ENCODE measurements at places on chromosomes 6 and 20.
A peak's percentile ranks its signal among the peaks of the same experiment; 100 is the strongest.

DNA sequence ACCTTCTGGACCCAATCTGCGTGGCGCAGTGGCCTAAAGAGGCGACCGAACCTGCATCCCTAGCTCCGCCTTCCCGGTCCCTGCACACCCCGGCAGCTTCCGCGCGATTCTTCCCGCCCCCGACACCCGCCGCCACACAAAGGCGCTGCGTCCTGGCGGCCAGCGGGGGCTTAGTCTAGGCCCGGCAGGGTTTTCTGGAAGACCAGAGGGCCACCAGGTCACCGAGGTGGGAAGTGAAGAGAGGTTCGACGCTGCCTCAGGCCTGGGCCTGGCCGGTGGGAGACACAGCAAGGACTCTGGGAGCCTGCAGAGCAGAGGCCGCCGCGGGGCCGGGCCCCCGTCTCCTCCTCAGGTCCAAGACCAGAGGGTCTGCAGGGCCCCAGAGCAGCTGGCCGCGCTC, 154.9 kb downstream of the OR2B2 start:
- DNase-seq, result no peak

DNA sequence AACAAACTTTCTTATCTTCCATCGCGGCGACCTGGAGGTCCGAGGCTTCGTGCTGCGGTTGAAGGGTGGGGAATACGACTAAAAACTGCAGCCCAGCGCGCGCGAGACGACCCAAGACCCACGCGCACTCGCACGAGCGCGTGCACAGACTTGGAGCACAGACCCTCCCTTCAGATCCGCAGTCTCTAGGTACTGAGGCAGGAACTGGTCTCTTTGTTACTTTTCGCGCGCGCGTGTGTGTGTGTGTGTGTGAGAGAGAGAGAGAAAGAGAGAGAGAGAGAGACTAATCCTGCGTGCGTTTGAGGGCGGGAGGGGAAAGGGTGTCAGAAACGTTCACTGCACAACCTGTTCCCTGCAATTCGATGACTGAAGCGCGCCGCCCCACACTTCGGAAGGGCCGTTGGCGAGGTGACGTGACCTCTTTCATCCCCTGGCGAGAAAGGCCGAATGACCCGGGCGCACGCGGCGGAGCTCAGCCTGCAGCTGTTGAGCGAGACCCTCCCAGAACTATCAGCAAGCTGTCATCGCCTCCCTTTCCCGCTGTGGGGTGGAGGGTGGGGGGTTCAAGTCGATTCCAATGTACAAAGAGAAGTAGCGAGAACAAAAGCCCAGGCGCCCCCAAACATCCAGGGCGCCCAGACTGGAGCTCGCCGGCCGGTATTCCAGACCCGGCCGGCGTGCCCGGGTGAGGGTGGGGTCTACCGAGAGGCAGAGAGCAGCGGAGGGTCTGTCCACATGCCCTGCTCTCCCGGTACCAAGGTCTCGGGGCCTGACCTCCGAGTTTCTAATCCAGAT, 1.5 kb upstream of the TUBB2B start:
- no peak for DNase-seq

GRCh38 chr20:50318710-50319109, 128.1 kb downstream of the CEBPB start:
- DNase-seq, result no peak

GRCh38 chr6:39357998-39358686, 35.6 kb upstream of the KCNK16 start:
- no peak for DNase-seq

DNA sequence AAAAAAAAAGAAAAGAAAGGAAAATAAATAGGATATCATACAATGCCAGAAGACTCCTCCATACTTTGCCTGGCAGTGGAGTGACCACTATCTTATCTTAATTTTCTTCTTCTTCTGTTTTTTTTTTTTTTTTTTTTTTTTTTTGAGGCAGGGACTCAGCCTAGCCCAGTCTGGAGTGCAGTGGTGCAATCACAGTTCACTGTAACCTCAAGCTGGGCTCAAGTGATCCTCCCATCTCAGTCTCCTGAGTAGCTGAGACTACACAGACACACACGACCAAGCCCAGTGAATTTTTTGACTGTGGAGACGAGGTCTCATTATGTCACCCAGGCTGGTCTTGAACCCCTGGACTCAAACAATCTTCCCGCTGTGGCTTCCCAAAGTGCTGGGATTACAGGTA, 17.1 kb upstream of the MMP9 start:
- no peak for DNase-seq

- no peak for DNase-seq
These were observed 95.4 kb downstream of the TMEM170B start for GRCh38 chr6:11632795-11633511.

DNA sequence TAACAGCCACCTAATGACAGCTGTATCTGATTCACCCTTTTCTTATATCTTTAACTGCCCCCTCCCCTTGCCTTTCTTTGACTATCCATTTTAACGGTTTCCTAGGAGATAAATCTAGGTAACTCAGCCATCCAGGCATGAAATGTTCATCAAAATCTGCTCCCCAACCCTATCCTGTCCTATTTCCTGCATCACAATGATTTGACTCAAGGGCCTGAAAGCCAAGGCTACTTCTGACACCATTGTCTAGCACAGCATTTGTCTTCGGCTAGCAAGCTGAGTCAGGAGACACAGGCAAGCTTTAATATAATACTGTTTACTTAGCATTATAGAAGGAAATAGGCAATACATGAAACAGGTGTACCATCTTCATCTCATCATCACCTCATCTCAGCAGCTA, 31.6 kb upstream of the MANEA start:
- DNase-seq, result no peak

GRCh38 chr6:26304797-26305640, 60.0 kb upstream of the BTN3A2 start:
- DNase-seq, result no peak

- DNase-seq, result no peak
These were observed 55.8 kb upstream of the DUSP22 start for GRCh38 chr6:236519-236918.

DNA sequence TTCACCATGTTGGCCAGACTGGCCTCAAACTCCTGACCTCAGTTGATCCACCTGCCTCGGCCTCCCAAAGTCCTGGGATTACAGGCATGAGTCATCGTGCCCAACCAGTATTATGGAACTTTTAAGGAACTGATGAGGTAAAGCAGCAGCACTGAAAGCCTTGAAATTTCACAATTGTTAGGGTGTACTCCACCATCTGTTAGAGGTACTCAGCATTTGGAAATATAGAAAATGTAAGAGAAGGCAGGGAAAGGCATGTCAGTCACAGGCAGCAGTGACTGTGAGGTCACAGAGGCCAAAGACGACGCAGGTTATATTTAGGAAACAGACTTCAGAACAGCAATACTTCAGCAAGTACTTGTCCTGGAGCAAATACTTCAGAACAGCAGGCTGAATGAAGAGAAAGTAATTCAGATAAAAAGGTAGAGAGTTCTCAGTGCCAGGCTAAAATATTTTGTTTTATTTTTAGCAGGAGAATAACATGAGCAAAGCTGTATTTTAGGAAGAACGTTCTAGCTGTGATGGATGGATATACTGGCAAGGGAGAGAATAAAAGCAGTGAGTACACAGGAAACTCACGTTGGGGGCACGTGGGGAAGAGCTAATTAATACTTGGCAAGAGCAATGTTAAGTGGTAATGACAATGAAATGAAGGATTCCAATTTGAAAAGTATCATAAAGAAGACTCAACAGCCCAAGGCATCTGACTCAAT, 67.2 kb downstream of the DTNBP1 start:
- no peak for DNase-seq

DNA sequence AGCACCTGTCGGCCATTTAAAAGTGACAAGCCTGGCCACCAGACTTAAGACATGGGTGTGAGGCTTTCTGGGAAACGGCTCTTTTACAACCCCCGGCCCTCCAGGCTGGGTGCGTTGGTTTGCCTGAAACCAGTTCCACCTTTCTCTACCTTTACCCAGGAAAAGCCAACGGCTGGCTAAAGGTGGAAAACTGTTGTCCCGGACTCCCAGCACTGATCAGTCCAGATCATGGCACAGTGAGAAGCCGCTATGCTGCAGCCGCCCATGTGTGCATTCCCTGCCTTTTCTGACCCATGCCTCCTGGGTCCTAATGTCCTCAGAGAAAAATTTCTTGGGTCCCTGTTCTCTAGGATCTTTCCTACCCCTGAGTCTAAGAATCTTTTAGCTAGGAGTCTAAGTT, 655.7 kb upstream of the HS3ST5 start:
- DNase-seq, result no peak

DNA sequence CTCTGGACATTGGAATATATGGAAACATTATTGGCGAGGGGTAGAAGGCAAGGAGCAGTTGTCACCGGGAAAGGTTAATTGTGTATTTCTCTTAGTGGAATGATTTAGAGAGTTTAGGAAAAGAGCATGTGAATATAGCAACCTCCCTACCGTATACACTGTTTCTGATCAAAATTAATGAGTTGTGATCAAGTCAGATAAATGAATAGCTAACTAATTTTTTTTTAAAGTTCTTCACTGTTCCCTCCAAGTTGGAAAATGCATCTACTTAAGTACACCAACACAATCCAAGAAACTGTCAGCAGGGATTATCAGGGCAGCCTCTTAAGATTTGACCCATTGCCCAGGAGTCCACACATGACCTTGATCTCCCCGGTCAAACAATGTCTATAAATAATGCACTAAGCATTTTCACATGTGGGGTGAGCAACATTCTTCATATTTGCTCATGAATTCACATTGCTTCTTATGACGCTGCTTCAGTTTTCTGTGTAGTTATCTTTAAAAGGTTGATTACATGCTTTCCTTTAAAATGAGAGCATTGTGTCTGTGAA, 680.8 kb upstream of the NRSN1 start:
- no peak for DNase-seq

GRCh38 chr20:47620808-47621805, 119.4 kb downstream of the NCOA3 start:
- DNase-seq, result peak; percentile 33

- no peak for DNase-seq
These were observed 1.0 kb upstream of the XRN2 start for GRCh38 chr20:21301940-21302663.

GRCh38 chr6:158150701-158151100, 17.4 kb downstream of the SERAC1 start:
- no peak for DNase-seq

DNA sequence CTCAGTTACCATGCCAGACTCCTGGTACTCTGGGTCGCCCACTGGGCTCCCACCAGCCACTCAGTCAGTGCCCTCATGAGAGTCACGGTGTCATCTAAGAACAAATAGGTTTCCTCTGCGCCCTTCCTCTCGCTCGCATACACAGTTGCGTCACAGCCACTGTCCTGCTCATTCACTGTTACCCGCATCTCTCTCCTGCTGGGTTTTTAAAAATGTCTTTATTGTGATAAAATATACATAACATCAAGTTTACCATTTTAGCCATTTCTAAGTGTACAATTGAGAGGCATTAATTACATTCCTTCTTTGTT, 4.0 kb downstream of the TEAD3 start:
- no peak for DNase-seq

GRCh38 chr6:149305372-149305771, 12.1 kb upstream of the TAB2 start:
- no peak for DNase-seq

GRCh38 chr6:71888756-71889340, 2.5 kb downstream of the RIMS1 start:
- no peak for DNase-seq
